Head of caudate nucleus (tissue), 42 donors: ENCODE measurements at places on chromosomes 1 and 21.

GRCh38 chr1:236133339-236133738, 9.0 kb upstream of the GPR137B start:
- DNase-seq = no peak

DNA sequence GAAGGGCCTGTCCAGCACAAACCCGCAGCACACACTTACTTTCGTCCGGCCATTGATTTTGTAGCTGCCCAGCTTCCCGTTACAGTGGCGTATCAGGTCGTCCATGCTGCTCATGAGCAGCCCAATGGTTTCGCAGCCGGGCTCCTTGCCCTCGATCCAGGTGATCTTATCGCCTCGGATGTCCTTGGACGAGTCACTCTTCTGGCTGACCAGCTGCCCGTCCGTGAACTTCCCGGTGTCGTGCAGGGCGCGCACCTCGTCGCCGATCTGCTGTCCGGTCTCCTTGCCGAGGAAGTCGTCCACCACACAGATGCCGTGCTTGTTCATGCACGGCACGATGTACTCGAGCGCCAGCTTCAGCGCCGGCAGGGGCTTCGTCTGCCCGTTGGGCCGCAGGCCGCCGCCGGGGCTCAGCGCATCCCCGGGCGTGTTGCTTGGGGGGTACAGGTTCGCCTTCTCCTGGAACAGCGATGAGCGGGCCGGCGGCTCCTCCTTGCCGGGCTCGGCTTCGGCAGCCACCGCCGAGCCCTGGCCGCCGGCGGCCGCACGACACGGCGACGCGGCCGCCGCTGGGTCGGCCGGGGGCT, 1.0 kb downstream of the EGLN1 start:
- DNase-seq = peak; percentile 42

- DNase-seq = peak; percentile 55
These were observed 13.5 kb downstream of the CITED4 start for GRCh38 chr1:40848530-40849189.

GRCh38 chr1:204623365-204623893, 62.1 kb downstream of the LRRN2 start:
- DNase-seq = peak; percentile 52

GRCh38 chr1:29462096-29462495, 225.8 kb downstream of the PTPRU start:
- no peak for DNase-seq
